ENCODE measurements at places on chromosomes 4 and X.

- DNase-seq: no peak
Observed at GRCh38 chrX:6959006-6959405, 188.5 kb upstream of the STS start.

DNA sequence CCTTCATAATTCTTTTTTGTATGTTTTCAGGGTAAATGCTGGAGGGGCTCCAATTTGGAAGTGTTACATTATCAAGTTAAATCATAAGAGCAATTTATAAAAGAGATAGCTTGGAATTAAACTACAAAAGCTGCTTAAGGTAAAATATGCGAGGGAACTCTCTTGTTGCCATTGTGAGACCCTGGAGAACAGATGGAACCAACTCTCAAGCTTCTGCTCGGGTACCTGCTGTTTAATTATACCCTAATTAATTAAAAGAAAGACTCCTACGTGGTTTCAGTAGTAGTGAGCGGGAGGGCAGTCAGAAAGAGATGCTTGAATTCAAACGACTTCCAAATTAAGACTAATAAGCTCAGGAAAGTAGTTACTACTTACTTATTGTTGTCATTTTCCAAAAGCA, 313.1 kb upstream of the TACR3 start:
- no peak for DNase-seq

- DNase-seq: no peak
Observed at GRCh38 chrX:131279617-131280016, 9.5 kb downstream of the IGSF1 start.

DNA sequence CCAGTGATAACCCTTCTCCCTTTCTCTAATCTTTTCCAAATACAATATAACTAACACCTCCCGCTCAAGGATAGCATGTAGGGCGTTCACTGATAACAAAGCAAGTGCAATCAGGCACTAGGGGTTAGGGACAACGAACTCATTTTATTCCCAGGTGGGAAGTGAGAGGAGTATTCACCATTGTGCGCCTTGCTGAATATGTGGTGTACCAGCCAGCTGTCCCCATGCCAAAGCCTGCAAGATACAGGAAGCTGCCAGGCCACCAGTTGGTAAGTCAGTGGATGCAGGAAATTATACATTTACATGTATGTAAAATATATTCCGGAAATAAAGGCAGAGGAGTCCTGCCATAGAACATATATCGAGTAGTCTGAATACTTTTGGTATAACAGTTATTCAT, 6.3 kb upstream of the HPRT1 start:
- DNase-seq: no peak

DNA sequence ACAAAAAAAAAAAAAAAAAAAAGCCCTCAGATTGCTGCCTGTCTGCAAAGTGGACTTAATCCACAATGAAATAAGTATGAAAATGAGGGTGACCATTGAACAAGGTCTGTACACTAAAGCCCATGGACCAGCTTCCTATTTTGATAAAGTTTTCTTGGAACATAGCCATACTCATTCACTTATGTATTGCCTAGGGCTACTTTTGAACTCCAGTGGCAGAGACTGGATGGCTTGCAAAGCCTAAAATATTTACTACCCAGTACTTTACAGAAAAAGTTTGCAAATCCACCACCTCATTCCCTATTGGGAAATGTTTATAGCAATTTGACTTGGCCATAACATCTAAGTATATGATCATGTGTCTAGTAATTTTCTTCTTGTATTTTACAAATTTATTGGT, 481.7 kb downstream of the NAF1 start:
- DNase-seq: no peak

DNA sequence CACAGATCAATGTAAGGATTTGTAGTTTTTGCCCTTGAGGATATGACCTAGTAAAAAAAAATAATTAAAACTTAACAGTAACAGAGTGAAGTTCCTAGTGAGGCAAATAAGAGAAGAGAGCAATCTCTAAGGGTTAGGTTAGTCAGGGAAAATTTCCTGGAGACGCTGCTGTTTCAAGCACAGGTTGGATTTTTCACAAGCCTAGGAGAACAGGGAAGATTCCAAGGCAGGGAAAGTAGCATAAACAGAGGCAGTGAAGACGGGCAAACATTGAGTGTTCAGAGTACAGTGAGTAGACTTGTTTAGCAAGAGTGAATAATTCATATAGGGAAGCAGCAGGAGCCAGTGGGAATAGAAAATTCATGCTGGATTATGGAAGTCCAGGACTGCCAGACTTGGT, 212.8 kb downstream of the SPANXN3 start:
- no peak for DNase-seq

DNA sequence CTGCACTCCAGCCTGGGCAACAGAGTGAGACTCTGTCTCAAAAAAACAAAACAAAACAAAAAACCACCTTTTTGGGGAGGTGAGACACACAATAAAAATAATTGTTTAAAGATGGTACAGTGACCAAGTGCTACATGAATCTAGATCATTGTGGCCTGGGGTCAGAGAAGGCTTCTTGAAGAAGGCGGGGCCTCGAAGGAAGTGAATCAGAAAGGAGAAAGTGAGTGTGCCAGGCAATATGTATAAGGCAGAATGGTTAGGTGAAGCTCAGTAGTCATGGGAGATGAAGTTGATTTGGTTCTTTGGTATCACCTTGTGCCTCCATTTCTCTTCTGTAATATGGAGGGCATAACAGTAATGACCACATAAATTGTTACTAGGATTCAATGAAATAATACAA, 58.9 kb downstream of the DOCK11 start:
- no peak for DNase-seq

Data from activated effector memory CD4-positive, alpha-beta T cell treated with anti-CD3 and anti-CD28 coated beads, Interleukin-2, amount 50 U/mL, for 16 hours (primary cell).